ENCODE measurements at places on chromosomes 11 and 22.

DNA sequence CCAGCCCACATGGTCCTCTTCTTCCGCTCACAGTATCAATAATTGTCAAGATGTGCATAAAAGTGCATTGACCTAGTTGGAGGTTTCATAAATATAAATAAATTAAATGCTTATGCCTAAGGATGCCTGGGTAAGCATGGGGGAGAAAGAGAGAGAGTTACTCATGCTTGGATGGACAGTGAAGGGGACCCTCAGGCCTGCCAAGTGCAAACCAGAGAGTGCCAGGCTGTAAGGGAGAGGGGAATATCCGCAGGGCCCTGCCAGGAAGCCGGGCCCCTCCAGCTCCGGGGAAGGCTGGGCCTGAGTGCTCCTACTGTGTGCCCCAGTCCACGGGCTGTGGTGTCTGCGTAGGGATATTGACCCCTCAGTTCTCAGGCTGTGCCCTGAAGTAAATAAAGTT, 214.6 kb downstream of the DSCAML1 start:
- DNase-seq = no peak

- DNase-seq = no peak
Observed at GRCh38 chr11:64268025-64268892, 16.2 kb downstream of the BAD start.

DNA sequence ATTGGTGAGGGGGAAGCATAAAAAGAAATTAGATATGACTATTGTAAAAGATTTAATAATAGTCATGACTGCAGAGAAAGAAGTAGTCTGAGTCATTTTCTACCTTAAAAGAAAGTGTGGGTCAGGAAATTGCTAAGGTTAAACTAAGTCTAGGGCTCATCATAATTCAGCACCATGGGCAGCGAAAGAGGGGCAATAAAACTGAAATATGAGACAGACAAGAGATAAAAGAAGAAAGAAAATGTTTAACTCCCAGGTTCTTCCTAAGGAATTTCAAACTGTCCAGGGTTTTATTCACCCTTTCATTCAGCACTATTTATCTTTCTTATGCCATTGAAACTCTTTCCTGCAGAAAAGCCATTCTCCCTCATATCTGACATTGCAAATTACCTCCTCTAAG, 114.4 kb upstream of the API5 start:
- DNase-seq = no peak

DNA sequence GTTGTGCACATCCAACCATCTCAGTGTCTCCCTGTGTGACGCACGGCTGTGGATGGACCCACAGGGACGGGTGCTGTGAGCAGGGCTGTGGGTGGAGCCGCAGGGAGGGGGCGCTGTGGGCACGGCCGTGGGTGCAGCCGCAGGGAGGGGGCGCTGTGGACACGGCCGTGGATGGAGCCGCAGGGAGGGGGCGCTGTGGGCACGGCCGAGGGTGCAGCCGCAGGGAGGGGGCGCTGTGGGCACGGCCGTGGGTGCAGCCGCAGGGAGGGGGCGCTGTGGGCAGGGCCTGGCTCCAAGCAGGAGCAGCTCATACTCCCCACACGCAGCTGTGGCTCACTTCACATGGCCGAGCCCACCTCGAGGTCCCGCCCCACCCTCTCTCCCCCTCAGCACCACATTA, 6.0 kb upstream of the MAPK11 start:
- DNase-seq = no peak

DNA sequence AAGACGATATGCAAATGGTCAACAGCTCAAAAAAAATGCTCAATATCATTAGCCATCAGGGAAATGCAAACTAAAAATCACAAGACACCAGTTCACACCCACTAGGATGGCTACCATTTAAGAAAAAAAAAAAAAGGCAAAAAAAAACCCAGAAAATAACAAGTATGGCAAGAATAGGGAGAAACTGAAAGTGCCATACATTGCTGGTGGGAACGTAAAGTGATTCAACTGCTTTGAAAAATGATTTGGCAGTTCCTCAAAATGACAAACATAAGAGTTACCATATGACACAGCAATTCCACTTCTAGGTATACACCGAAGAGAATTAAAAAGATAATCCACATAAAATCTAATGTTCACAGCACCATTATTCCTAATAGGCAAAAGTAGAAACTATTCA, 47.5 kb downstream of the PICALM start:
- no peak for DNase-seq

- DNase-seq = no peak
Observed at GRCh38 chr11:116541460-116541859, 231.3 kb downstream of the BUD13 start.

DNA sequence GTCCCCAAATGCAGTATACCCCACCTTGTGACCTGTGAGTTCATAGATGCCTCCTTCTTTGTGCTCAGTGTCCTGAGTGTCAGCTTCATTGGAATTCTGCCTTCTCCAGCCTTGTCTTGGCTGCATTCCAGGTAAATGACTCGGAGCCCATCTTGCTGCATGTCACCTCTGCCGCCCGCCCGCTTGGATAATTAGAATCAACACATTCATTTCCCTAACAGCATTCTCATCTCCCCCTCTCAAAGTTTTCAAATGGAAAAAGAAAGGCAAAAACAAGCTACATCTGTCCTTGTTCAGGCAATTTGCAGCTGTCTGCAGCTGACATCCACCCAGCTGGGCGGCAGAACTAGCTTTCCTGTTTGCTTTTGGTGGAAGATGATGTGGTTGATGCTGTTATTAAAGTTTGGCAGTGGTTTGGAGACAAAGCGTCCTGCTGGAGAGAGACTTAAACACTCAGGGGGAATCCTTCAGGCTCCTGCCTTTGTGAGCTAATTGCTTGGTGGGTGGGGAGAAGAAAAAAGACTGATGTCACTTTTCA, 198.8 kb upstream of the SEZ6L start:
- DNase-seq = no peak

DNA sequence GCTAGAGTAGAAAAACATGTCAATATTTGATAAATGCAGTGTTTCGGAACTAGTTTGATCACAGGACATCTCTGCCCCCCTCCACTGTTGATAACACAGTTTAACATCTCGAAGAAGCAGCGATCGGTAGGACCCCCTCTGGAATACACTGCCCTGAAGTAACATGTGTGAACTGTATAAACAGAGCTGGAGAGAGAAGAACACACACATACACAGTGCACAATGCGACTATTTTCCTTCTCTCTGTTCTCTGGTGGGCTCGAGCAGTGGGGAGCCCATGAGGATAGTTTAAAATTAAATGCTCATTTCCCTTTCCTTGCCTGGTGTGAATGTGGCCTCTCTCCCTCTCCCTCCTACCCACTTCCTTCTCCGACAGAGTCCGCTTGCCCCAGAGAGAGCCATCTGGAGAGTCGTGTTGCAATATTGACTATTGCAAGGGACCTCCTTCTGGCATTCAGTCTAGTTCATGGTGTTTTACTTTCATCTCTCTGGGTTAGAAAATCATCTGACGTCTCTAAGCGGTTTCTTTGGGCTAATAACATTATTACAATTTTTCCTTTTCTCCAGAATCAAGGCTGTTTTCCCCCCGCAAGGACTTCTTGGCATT, 51.6 kb upstream of the BARX2 start:
- peak; percentile 28 for DNase-seq

GRCh38 chr11:65280646-65281045, 18.9 kb downstream of the POLA2 start:
- DNase-seq = no peak

- no peak for DNase-seq
Observed at GRCh38 chr22:43567691-43568324, 156.0 kb downstream of the MPPED1 start.

GRCh38 chr11:36131721-36132397, 157.4 kb downstream of the COMMD9 start:
- peak; percentile 11 for DNase-seq

- DNase-seq = no peak
Observed at GRCh38 chr11:116200564-116200963, 572.2 kb downstream of the BUD13 start.

GRCh38 chr11:68912254-68912653, 8.6 kb downstream of the IGHMBP2 start:
- DNase-seq = no peak

GRCh38 chr11:129410395-129410960, 34.8 kb downstream of the BARX2 start:
- DNase-seq = no peak

DNA sequence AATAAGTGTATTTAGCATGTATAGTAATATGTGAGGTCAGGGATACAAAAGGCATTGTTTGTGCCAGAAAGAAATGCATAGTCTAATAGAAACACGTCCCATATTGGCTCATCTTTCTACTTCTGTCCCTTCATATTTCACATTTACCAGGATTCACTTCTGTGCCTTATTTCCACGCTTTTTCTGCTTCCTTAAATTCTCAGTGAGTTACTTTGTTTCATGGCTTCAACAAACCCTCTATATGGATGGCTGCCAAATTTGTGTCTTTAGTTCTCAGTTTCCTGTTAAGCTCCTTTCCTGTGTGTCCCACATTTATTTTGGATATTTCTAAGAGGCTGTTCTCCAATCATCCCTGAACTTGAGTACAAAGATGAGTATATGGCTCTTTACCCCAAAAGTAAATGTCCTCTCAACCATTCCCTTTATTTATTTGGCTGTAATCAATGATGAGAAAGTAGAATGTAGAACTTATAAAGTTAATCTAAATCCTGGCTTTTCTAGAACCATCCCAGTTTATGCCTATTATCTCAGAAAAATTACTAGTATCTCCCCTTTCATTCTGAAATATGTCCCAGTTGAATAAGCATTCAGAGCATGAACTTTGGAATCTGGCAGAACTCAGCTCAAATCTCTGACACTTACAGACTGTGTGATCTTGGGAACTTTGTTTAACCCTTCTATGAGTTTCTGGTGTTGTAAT, 23.5 kb downstream of the OR8B12 start:
- no peak for DNase-seq

DNA sequence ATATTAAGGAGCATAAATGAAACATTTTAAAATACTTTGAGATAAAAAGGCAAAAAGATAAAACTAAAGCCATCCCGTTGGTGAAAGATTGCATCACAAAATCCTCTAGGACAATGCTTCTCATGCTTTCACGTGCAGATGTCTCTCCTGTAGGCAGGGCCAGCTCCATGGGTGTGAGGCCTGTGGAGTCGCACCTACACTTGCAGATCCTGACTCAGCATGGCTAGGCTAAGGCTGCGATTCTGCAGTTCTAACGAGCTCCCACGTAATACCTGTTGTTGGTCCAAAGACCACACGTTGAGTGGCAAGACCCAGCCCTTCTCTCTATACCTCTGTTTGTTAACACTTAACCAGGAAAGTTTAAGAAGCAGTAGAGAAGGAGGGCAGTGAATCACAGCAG, 62.1 kb upstream of the CAPRIN1 start:
- no peak for DNase-seq

GRCh38 chr11:13771151-13771550, 102.7 kb downstream of the FAR1 start:
- no peak for DNase-seq

- DNase-seq = peak; percentile 17
Observed at GRCh38 chr11:58629857-58630256, 7.4 kb downstream of the CNTF start.

DNA sequence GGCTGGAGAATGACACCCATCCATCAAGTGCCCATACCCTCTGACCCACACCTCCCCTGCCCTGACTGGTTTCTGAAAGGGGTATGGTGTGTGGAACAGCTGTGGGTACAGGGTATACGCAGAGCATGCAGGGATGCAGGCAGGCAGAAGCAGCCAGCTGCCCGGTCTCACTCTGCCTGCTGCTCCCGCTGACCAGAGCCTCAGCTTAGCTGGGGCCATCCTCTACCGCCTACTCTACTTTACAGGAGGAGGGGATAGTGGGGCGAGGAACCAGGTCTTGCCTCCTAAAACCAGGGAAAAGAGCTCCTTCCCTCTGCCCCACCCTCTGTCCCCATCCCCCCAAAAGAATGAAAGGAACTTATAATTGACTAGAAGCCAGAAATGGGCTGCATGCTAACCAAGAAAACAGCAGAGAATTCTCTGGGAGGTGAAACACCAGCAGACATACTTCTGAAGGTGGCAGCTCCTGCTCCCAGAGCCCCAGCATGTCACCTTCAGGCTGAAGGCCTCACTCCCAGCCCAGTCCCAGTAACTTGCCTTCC, 13.0 kb upstream of the CHRM4 start:
- no peak for DNase-seq

- DNase-seq = peak; percentile 8
Observed at GRCh38 chr11:23755769-23756168, 741.1 kb upstream of the LUZP2 start.

DNA sequence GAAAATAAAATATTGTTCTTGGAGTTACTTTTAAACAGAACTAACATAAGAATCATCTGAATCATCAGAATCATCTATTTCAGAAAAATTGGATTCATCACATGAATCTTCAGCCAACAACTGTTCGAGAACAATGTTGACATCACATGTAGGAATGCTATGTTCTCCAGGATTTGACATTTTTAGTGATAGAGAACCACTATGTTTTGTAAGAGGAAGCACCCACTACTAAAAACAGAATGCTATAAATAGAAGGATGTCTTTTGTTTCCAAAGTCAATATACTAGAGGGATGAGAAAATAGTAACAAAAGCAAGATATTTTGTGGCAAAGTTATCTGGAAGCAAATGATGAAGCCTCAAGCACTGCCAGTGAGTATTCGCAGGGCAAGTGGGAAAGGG, 263.4 kb upstream of the DDI1 start:
- peak; percentile 64 for DNase-seq

DNA sequence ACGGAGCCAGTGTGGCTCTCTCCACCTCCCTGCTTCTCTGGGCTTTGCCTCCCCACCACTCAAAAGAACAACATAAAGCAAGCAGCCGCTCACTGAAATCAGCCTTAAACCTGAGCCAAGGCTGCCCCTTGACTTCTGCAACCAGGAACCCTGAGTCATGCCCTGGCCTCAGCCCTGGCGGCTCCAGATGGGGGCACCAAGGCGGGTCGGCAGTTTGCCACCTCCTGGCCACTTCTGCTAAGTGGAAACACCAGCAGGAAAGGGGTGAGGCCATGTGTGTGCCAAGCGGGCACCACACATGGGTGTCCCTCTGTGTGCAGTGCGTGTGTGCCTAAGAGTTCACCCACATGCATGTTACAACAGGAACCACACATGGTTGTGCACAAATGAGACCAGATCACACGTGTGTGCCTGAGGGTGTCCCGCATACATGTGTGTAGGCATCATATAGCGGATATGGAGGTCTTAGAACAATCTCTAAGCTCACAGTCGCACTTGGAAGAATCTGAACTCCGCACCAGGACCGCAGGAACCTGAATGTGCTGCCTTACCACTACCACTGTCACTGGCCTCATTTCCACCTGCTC, 221.2 kb downstream of the MN1 start:
- no peak for DNase-seq
